PC-3 (cell line): ENCODE measurements at places on chromosomes 4 and X.

DNA sequence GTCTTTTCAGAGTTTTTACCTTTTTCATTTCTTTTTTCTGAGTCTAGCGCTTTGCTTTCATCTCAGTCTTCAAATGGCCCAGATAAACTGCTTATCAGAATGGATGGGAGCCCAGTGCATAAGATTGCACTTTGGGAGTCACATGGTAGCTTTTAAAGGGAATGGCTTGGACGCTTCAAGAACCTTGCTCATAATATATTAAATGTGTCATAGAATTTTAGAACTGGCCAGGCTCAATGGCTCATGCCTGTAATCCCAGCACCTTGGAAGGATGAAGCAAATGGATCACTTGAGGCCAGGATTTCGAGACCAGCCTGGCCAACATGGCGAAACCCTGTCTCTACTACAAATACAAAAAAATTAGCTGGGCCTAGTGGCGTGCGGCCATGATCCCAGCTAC lies 68.4 kb downstream of the HMGB2 start:
- no peak for DNase-seq

GRCh38 chrX:25737540-25737939 lies 400.6 kb upstream of the MAGEB18 start:
- DNase-seq = no peak

DNA sequence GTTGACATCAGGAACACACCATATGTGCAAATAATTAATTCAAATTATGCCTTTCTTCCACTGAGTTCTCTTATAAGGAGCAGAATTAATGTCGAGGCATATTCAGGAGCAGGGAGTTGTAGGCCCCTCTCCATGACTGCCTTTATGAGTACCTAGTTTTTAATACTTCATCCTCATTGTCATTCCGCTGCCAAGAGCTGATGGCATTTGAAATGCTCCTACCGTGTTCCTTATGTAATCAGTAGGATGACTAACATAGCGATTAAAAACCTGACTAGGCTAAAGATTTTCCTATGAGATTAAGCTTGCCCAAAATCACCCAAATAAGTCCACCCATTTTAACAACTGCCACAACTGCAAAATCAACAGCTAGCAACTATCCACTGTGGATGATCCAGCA lies 220.6 kb downstream of the DHX15 start:
- no peak for DNase-seq

GRCh38 chr4:15197005-15197404 lies 194.7 kb downstream of the CPEB2 start:
- DNase-seq = peak; percentile 31

DNA sequence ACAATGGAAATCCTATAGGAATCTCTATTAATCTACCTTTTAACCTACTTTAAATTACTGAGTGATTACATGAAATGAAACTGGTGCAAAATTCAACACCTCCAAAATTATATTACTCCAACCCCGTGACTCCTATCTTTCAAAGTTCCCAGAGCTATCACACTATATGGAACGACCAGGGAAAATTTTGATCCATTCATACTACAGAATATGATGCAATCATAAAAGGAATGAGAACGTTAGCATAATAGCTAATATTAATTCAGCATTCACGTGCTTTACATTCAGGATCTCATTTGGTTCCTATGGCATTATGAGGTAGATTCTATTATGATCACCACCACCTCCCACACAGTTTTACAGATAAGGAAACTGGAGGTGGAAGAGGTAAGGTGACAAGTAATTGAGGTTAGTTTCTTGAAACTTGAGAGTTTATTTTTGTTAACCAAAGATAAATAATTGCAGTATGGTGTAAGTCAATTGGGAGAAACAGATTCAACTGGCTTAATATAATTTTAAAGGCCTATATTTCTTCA lies 29.4 kb upstream of the INTS6L start:
- DNase-seq = no peak

DNA sequence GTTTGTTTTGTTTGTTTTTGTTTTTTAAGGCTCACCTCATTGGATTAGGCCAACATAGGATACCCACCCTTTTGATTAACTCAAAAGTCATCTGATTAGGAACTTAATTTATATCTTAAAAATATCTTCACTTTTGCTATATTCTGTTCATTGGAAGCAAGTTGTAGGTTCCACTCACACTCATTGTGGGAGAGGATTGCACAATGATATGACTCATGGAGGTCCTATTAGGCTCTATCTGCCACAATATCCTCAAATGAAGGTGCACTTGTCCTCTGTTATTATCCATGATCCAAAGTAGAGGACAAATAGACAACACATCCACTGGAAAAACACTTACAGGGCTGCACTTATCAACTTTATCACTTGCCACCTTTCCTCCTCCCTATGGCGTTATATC lies 60.5 kb upstream of the ADAMTS3 start:
- DNase-seq = peak; percentile 79

- no peak for DNase-seq
Measured at GRCh38 chr4:155241225-155241624, 32.8 kb downstream of the NPY2R start.
